PC-9 (cell line): ENCODE measurements at places on chromosomes 7 and 10. TPM values are rescaled to one million over a fixed set of nuclear protein-coding genes. Genes with fewer than 3 reads are reported as not detected.

The SLC13A4 gene
- total RNA-seq: not detected in 2 replicates

The PVRIG gene
- total RNA-seq: 0.95 and 1.1 TPM in 2 replicates

The CALHM3 gene
- 12.5 and 13.1 TPM in 2 replicates for total RNA-seq

The TDRD1 gene
- not detected in 2 replicates for total RNA-seq

The TWNK gene
- total RNA-seq: 7.5 and 7.9 TPM in 2 replicates

The NEUROD6 gene
- not detected in 2 replicates for total RNA-seq

The PRTFDC1 gene
- total RNA-seq: 12.3 and 15.8 TPM in 2 replicates

The ABCB8 gene
- 51.8 and 61.9 TPM in 2 replicates for total RNA-seq

The GATA3 gene
- total RNA-seq: 41.2 and 43.6 TPM in 2 replicates

The CTAGE6 gene
- 0.90 TPM in 1 of 2 replicates, not detected in the other for total RNA-seq

The CDH23 gene
- 7.8 and 13.3 TPM in 2 replicates for total RNA-seq

The SLC18A3 gene
- not detected in 2 replicates for total RNA-seq

The GTF2IRD1 gene
- total RNA-seq: 44.0 and 46.7 TPM in 2 replicates

The GBX1 gene
- not detected in 2 replicates for total RNA-seq

The CRTAC1 gene
- total RNA-seq: not detected in 2 replicates

The PPP1R17 gene
- total RNA-seq: not detected in 2 replicates

The PTPN20 gene
- total RNA-seq: 15.6 and 19.1 TPM in 2 replicates

The SEPTIN14 gene
- not detected in 2 replicates for total RNA-seq

The GNG11 gene
- total RNA-seq: 2.3 and 4.4 TPM in 2 replicates

The SPDYE8 gene
- total RNA-seq: not detected in 2 replicates

The C10orf143 gene
- total RNA-seq: 2.8 and 3.5 TPM in 2 replicates

The LEP gene
- not detected in 2 replicates for total RNA-seq

The ASZ1 gene
- total RNA-seq: not detected in 2 replicates

The PODXL gene
- 57.5 and 75.3 TPM in 2 replicates for total RNA-seq

The ZC3HAV1L gene
- total RNA-seq: 34.2 and 34.8 TPM in 2 replicates

The CYP3A5 gene
- 2.0 and 3.2 TPM in 2 replicates for total RNA-seq

The WNT2 gene
- total RNA-seq: not detected in 2 replicates

The TAS2R4 gene
- total RNA-seq: 0.65 and 1.4 TPM in 2 replicates

The RBM48 gene
- 7.4 and 11.5 TPM in 2 replicates for total RNA-seq

The FGF8 gene
- total RNA-seq: not detected in 2 replicates

The MYPN gene
- 3.9 and 4.1 TPM in 2 replicates for total RNA-seq

The COL28A1 gene
- 0.83 and 2.2 TPM in 2 replicates for total RNA-seq

The ASCC1 gene
- total RNA-seq: 108 and 129 TPM in 2 replicates

The CPA4 gene
- total RNA-seq: 4.2 and 9.8 TPM in 2 replicates

The SH2D4B gene
- 0.24 TPM in 1 of 2 replicates, not detected in the other for total RNA-seq

The MYO3A gene
- not detected in 2 replicates for total RNA-seq

The FAM237B gene
- total RNA-seq: not detected in 2 replicates

The PTCD1 gene
- total RNA-seq: 8.0 and 8.8 TPM in 2 replicates

The GPER1 gene
- total RNA-seq: 0.37 and 0.85 TPM in 2 replicates

The ARHGAP22 gene
- 3.2 and 4.0 TPM in 2 replicates for total RNA-seq

The SUN3 gene
- 0.24 TPM in 1 of 2 replicates, not detected in the other for total RNA-seq

The GPR85 gene
- total RNA-seq: 0.30 and 0.65 TPM in 2 replicates

The TYW1 gene
- total RNA-seq: 12.6 and 13.4 TPM in 2 replicates

The DNAJC1 gene
- total RNA-seq: 10.8 and 19.1 TPM in 2 replicates
